ENCODE measurements at places on chromosomes 3 and 15. TPM values are rescaled to one million over a fixed set of nuclear protein-coding genes. Genes with fewer than 3 reads are reported as not detected.

Gene PP2D1
- total RNA-seq: not detected

Gene HRH1
- total RNA-seq: 4.5 TPM

Gene EFCC1
- not detected for total RNA-seq

Gene GANC
- 12.6 TPM for total RNA-seq

Gene ADAMTSL3
- total RNA-seq: not detected

Gene CEP19
- total RNA-seq: 3.2 TPM

Gene FMN1
- total RNA-seq: 1.4 TPM

Gene MED12L
- total RNA-seq: 0.35 TPM

Gene FAM162A
- total RNA-seq: 32.7 TPM

Gene MESP1
- 3.1 TPM for total RNA-seq

Gene ALDH1A2
- total RNA-seq: not detected

Gene CAMK2N2
- total RNA-seq: not detected

Gene CD86
- total RNA-seq: not detected

Gene COL6A5
- total RNA-seq: not detected

Gene ADCY5
- 0.20 TPM for total RNA-seq

- DNase-seq: no peak
Measured at GRCh38 chr3:105906836-105907235, 38.0 kb upstream of the CBLB start.

- DNase-seq: no peak
Measured at GRCh38 chr15:32107477-32108080, 77.3 kb downstream of the CHRNA7 start.

GRCh38 chr15:84911879-84912660 is 27.6 kb downstream of the SLC28A1 start:
- DNase-seq: no peak

- no peak for DNase-seq
Measured at GRCh38 chr3:141411251-141411771, 43.0 kb downstream of the ZBTB38 start.

- no peak for DNase-seq
Measured at GRCh38 chr15:26555898-26556297, 217.0 kb downstream of the GABRB3 start.

- DNase-seq: peak; percentile 88
Measured at GRCh38 chr3:46978985-46979944, at the start of gene NBEAL2. NBEAL2 (plus strand) TSS chr3:46979666; CDS start chr3:46979862, 196 bp downstream.

DNA sequence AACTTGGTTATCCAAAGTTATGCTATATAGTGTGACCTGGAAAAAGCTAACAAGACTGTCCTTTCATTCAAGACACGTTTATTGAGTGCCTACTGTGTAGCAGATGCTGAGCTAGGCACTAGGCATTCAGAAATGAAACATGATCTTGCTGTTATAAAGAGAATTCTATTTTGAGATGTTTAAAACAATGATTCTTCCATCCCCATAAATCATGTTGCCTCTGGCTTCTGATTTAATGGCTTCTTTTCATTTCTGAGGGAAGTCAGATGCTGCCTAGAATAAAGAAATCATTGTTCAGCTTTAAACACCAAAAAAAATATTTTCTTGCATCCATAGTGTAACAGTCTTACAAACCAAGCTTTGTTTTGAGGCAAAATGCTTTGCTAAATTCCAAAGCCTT is 620.9 kb upstream of the UBE2E2 start:
- DNase-seq: no peak

DNA sequence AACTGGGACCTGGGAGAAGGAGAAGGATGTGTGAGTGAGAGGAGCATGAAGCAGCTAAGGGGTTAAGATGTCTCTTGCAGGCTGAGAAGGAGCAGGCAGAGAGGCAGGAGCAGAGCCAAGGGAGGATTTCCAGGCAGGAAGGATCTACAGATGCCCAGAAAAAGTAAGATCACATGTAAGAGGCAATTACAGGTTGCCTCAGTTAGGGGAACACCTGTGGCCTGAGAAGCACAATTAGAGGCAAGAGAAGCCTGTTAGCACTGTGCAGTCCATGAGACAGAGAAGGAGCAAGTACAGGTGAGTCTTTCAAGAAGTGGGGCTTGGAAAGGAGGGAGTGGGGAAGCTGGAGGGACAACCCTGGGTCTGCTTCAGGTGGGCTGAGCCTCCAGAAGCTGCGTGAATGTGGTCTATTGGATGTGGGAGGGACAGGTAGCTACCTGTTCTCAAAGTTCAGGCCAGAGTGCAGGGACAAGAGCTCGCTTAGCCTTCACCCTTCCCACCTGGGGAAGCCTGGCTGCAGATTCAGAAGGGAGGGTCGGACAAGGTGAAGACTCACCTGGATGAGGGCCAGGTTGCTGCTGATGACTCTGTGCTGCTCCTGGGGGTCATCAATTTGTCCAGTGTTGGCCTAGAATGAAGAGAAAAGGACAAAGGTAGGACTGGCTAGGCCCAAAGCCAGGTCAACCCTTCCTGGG is 50.7 kb downstream of the SLC41A3 start:
- DNase-seq: no peak

DNA sequence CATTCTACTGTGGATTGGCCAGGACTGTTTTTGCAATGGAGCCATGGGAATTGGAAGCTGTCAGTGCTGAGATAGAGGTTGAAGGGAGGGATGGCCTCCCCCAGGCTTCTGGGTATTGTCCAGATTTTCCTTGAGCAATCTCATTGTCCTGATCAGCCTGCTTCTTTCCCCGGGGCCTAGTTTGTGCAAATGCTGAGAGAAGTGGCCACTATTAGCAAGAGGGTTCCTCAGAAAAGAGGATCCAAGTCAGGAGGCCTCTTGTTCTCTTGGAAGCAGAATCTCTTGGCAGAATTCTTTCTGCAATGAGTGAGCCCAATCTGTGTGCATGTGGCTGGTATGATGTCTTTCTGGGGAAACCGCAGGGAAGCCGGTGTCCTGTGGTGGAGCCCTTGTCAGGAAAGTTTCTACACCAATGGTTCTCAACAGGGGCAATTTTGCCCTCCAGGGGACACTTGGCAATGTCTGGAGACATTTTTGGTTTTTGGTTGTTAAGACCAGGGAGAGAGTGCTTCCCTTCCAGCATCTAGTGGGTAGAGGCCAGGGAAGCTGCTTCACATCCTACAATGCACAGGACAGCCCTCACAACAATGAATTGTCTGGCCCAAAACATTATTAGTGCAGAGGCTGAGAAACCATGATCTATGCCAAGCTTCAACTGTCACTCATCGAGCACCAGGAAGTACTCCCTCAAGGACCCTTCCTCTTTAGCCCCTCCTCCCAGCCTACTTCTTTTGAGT is 2.0 kb downstream of the LIPC start:
- DNase-seq: no peak

GRCh38 chr15:60523056-60523455 is 44.1 kb upstream of the ICE2 start:
- no peak for DNase-seq

DNA sequence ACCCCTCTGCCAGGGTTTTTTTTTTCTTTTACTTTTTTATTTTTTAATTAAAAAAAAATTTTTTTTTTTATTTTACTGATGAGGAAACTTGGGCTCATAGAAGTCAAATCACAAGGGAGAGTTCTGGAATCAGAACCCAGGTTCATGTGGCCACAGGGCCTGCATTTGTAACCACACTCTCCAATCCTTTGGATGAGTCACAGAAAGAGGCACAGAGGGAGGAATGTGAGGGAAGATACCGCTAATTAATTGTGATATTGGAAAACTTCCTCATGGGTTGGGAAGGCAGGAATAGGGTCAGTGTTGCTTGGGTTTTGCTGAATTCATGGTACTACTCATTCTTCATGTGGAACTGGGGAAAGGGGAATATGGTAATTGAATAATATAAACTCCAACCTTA is 132.9 kb upstream of the SLC6A11 start:
- no peak for DNase-seq

DNA sequence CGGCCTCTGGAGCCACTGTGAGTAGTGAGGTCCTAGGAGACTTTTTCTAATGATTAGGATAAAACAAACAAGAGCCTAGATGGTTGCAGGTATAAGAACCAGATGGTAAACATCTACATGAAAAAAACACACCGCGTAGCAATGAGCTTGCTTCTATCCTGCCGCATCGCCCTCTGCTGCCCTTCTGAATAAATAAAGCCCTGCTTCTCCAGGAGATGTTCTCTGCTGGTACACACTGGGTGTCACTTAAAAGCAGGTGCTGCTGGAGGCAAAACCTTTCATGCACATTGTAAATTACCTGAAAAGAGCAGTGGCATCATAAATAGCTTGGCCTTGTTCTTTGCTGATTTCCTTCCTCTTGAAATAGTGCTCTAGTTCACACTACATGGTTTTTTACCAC is 164.4 kb upstream of the TOPAZ1 start:
- DNase-seq: no peak

DNA sequence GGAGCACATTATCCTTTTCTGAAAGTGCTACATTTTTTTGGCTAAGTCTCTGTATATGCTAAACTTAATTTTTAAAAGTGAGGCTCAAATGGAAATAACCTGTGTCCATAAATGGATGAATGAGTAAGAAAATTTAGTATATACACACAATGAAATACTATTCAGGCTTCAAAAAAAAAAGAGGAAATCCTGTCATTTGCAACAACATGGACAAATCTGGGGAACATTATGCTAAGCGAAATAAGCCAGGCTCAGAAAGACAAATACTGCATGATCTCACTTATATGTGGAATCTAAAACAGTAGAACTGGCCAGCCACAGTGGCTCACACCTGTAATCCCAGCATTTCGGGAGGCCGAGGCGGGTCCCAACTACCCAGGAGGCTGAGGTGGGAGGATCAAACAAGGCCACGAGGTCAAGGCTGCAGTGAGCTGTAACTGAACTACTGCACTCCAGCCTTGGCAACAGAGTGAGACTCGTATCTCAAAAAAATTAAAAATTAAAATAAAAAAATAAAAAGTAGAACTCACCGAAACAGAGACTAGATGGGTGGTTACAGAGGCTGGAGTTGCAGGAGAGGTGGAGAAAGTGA is 25.8 kb downstream of the CCDC12 start:
- DNase-seq: no peak

DNA sequence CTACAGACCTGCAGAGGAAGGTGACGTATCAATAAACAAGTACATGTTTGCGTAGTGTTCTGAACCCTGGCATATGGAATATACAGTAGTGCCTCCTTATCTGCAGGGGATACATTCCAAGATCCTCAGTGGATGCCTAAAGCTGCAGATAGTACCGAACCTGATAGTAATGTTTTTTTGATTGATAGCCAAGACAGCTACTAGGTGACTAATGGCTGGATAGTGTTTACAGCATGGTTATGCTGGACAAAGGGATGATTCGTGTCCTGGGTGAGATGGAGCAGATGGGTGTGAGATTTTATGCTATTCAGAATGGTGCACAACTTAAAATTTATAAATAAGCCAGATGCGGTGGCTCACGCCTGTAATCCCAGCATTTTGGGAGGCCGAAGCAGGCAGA is 55.8 kb upstream of the IGF2BP2 start:
- no peak for DNase-seq

DNA sequence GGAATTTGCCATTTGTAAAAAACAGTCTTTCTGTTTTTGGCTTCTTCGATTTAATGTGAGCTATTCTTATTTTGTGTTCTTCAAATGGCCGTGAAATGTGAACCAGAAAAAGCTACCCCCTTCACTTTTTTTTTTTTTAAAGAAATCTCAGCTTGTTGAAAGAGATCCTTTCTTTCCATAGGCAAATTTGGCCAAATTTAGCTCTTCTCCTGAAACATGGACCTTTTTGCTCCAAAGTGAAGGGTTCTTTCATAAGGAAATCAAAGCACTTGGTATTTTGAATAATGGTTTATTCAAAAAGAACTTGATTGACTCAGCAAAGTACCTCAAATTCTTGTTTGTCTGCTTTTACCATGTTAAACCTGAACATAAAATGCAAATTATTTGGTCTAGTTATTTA is 10.1 kb downstream of the RCN2 start:
- DNase-seq: no peak

- DNase-seq: no peak
Measured at GRCh38 chr15:89051875-89052274, 36.4 kb upstream of the ABHD2 start.

GRCh38 chr3:173096140-173096539 is 44.9 kb downstream of the SPATA16 start:
- DNase-seq: no peak

DNA sequence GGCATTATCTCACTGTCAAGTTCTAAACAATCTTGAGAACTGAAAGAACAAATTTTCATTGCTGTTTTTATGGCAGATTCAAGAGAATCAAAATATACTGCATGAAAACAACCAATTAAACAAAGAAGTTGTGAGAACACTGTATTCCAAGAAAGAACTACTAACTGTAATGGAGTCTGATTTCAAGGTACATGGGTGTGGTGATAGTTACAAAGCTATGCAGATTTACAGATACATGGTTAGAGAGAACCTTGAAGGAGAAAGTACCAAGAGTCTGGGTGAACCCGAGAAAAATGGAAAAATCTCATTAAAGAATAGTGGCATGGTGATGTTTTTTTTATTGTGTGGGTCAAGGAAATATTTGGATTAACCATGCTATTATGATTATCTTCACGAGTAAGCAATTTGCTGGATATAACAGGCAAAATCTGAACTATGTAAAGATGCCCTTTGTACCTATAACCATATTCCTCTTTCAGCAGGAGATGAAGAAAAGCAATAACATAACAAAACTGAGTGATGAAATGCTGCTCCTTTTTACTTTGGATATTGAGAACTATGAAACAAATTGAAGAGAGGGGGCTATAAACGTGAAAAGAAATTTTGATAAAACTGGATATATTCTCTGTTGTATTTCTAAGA is 100.4 kb downstream of the PLSCR2 start:
- DNase-seq: no peak

GRCh38 chr3:152051501-152052404 is 178.3 kb downstream of the SUCNR1 start:
- no peak for DNase-seq

GRCh38 chr3:67453628-67454027 is 200.8 kb downstream of the SUCLG2 start:
- no peak for DNase-seq

- DNase-seq: no peak
Measured at GRCh38 chr3:156483961-156484787, 70.7 kb downstream of the SSR3 start.

DNA sequence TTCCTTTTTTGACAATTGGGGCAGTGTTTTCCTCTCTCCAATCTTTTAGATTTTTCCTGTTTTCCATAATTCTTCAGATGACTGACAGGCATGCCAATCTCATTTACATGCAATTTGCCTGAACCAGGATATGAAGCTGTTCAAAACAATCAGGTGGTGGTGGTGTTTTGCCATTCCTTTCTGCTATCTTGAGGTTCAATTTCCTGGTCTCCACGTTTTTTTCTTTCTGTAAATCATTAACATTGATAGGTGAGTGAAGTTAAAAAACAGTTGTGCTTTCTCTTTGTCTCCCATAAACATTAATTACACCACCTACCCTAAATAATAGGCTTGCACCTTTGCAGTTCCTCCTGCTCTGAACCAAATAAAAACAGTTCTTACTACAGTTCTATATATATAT is 49.1 kb downstream of the C2CD4A start:
- no peak for DNase-seq

DNA sequence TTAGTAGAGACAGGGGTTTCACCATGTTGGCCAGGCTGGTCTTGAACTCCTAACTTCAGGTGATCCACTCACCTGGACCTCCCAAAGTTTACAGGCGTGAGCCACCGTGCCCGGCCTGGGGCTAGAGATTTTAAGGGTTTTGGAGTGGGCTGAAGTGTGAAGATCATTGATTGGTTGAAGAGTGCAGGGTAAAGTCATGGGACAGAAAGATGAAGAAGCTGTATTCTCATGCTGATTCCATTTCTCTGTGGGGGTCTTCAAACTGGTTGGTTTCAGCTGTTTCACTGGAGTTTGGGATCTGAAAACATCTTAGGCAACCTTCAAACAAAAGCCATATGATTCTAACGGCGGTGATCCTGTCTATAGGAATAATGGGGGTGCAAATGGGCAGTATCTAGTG is 52.1 kb downstream of the GATM start:
- DNase-seq: no peak
